ENCODE measurements at places on chromosomes 6 and 20.

DNA sequence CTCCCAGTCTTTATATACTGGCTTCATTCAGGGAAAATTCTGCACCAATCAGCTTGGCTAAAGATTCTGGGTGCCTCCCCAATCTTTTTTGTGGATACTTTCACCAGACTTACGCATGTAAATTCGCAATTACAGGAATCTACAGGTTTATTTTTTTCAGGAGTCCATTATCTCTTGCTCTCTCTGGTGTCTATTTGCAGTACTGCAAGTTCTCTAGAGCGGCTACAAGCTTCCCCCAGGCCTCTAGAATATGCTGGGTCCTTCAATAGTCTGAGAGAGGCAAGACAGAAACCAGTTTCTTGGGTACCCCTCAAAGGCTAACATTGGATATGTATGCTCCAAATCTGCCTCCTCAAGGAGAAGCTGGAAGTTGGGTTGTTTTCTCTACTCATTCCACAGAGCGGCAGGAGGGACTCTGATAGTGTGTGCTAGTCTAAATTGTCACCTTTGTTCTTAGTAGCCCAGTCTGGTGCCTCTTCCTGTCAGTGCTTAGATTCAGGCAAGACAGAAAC is 58.5 kb downstream of the SUN5 start:
- DNase-seq, result peak; percentile 59

DNA sequence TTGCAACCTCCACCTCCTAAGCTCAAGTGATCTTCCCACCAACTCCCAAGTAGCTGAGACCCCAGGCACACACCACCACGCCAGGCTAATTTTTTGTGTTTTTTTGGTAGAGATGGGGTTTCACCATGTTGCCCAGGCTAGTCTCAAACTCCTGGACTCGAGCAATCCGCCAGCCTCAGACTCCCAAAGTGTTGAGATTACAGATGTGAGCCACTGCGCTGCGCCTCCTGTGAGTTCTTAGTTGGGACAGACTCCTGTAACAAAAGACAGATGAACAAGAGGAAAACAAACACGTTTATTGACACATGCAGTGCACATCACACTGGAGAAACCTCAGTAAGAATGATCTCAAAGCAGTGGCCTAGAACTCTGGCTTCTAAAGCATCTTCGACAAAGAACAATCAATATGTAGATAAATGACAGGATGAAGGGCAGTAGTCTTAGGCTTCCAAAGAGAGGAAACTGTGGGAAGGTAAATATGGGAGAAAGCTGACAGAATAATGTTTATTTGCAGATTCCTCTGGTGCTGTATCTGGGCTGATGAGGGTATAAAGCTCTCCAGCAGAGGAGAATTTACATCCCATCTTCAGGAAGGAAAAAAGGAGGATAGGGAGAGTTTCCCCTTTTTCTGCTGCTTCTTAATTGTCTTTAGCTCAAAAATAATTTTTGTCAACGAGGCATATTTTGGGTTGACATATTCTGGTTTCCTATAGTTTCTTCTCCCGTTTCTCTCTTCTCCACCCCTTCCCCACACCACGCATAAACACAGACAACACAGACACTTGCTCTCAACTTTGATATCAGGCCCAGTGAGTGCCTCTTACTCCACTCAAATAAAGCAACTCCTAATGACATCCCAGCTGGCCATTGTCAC is 84.7 kb upstream of the TNFAIP3 start:
- no peak for DNase-seq

- peak; percentile 71 for DNase-seq
These were observed 11.0 kb downstream of the SLC29A1 start for GRCh38 chr6:44234101-44235025.

GRCh38 chr20:25421102-25421501 is 13.6 kb downstream of the GINS1 start:
- no peak for DNase-seq

- no peak for DNase-seq
These were observed 178.7 kb upstream of the TNFAIP3 start for GRCh38 chr6:137688230-137688971.

GRCh38 chr6:98041921-98042320 is 758.9 kb upstream of the MMS22L start:
- DNase-seq, result peak; percentile 2

- DNase-seq, result peak; percentile 56
These were observed 76.8 kb downstream of the NCOA7 start for GRCh38 chr6:125867483-125867942.

GRCh38 chr6:27814665-27815424 is 97.4 kb downstream of the OR2B2 start:
- peak; percentile 97 for DNase-seq

DNA sequence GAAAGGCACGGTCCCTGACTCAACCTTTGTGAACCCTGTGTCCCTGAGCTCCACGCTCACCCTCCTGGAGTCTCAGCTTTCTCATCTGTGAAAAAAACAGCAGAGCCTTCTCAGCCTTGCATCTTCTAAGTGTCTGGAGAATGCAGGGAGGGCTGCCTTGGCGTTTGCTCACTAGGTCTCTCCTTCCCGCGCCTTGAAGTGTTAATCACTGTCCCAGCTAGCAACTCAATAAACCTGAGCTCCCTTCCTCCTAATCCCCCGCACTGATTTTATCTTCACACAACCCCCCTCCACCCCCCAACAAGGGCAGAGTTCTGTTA is 34.9 kb upstream of the FOXC1 start:
- no peak for DNase-seq

DNA sequence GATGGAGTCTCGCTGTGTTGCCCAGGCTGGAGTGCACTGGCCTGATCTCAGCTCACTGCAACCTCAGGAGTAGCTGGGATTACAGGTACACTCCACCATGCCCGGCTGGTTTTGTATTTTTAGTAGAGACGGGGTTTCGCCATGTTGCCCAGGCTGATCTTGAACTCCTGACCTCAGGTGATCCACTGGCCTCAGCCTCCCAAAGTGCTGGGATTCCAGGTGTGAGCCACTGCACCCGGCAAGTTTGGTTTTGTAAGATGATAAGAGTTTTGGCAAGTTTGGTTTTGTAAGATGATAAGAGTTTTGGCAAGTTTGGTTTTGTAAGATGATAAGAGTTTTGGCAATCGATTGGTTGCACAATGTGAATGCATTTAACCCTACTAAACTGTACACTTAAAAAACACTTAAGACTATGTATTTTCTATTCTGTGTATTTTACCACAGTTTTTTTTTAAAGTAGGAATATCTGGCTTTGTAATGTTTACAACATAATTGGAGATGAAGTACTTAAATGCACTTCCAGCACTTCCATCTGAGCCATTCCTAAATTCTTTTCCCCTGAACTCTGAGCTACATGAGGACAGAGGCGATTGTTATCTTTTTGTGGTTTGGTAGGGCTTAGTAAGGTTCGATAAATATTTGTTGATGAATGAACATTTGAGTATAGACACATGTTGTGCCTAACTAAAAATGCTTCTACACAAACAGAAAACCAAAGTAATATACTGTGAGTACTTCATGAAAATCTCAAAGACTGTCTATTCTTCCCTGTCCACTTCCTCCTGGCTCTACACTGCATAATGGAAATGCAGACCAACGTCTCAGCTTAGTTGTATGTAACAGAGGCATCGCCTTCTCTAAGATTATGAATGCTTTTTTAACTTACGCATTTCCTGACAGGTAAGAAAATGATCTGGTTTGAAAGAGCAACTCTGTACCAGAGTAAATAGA is 18.8 kb downstream of the SAMHD1 start:
- DNase-seq, result peak; percentile 11

Data from hematopoietic multipotent progenitor cell treated with erythropoietin and hydrocortisone succinate and interleukin-3 and kit ligand, for 4 days (in vitro differentiated cells).